Caudate nucleus (tissue), 63 donors: ENCODE measurements at places on chromosomes 2 and 18.

- DNase-seq: no peak
These were observed 125.7 kb upstream of the RND3 start for GRCh38 chr2:150612957-150613710.

- DNase-seq: no peak
These were observed 51.8 kb downstream of the SH3RF3 start for GRCh38 chr2:109180786-109181185.

GRCh38 chr2:213766465-213766901, 482.2 kb downstream of the SPAG16 start:
- no peak for DNase-seq

DNA sequence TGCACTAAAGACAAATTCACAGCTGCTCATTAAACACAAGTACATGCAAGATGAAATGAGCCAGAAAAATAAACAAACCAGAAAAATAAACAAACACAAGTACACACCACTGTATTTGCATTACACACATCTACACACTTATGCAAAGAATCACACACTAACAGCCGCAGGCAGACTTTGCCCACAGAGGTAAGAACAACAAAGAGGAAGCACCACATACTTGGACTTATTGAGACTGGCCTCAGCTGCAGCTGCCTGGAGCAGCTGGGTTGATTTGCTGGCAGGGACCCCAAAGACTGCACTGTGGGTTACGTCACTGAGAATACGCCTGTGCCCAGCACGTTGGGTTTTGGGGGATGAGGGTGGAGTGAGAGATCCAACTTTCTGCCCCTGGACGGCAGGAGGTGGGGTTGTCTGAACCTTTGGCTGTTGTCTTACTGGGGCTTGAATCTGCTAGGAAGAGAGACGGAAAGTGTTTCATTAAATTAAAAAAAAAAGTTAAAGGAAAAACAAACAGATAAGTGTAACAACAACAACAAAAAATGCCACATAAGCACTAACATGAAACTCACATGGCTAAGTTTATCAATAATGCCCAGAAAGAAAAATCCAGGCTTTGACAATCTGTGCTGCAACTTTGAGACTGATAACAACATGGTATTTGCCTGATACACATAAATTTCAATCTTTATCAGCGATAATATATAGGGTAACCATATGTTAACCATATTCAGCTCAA, 71.9 kb upstream of the NFU1 start:
- DNase-seq: peak; percentile 63

DNA sequence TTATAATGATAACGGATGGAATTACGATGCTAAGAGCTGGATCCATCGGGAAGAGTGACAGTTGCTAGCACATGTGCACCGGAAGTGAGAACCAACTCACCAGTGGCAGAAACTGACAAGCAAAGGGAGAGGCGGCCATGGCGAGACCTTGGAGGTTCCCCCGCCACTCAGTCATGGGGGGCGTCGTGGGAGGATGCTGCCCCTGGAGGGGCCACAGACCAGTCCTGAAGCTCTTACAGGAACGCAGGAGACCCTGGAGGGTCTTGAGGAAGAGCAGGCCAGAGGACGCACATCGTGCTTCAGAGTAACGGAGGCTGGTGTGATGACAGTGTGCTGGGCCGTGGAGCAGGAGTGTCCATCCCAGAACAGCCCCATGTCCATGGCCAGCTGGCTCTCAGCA, 53.1 kb upstream of the KCNG2 start:
- DNase-seq: no peak
